Mammary epithelial cell (primary cell): ENCODE measurements at places on chromosomes 7 and 10.

- DNase-seq = peak; percentile 36
Measured at GRCh38 chr7:19121977-19122588, 4.6 kb upstream of the TWIST1 start.

DNA sequence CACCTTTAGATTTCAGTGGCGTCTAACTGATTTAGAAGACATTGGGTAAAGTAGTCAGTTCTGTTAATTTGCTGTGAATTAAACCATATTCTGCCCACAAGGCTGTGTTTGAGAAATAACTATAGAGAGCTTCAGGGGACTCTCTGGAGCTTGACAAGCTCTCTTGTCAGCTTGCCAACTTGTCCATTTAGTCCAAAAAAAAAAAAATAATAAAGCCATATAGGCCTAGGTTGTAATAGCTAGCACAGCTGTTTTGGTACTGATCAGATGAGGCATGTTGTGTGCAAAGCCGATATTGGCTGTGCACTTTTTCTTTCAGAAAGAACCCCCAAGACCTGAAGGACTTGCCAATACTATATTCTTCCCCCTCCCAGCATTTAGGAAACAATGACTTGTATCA lies 20.2 kb upstream of the ZNF282 start:
- DNase-seq = no peak

DNA sequence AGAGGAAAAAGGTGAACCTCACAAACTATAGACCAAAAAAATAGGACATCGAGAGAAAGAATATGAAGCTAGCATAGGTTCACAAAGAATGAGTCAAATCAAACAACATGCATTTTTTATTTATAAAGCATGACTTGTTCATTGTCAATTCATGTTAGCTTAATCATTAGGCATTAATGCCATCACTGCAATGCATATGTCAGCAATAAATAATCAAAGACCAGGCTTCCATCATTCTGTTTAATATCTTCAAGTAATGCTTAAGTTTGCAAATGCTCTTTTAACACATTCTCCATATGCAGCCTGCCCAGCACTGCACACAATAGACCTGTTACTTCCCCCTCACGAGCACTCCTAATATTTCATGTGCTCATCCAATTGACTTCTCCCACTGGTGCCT lies 8.9 kb upstream of the MAGI2 start:
- DNase-seq = no peak

- no peak for DNase-seq
Measured at GRCh38 chr7:137656850-137657232, 189.9 kb downstream of the DGKI start.

GRCh38 chr10:75450075-75450445 lies 18.6 kb downstream of the LRMDA start:
- DNase-seq = no peak

- DNase-seq = no peak
Measured at GRCh38 chr10:131889755-131890154, 11.1 kb upstream of the PPP2R2D start.

GRCh38 chr7:80558116-80558515 lies 46.3 kb upstream of the GNAT3 start:
- DNase-seq = no peak

DNA sequence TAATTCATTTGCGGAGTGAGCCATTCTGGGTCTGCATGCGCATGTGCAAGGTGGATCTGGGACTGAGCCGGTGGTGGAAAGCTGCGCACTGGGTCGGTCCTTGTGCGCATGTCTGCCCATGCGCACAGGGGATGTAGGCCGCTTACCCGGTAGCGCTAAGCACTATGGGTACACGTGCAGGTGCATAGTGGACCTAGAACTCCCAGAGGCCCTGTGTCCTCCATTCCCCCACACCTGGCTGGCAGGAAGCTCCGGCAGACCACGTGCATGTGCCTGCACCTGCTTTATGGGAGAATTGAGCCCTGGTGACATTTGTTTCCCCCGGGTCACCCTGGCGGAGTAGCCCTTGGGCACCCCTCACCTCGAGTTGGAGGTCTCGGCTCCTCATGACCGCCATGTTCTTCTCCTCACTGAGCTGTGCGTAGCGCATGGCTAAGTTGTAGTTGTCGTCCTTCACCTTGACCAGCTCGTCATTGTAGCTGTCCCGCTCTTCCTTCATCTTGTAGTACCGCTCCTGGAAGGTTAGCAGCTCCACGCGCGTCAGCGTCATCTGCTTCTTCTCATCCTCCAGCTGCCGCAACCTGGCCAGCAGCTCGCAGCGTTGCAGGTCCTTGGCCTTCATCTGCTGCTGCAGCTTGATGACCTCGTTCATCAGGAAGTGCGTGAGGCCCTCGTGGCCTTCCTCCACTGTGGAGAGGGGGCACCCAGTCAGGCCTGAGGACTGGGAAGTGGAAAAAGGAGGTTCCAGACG lies 99.6 kb downstream of the CARD11 start:
- DNase-seq = no peak

- no peak for DNase-seq
Measured at GRCh38 chr7:151009327-151010036, 14.8 kb downstream of the ATG9B start.

DNA sequence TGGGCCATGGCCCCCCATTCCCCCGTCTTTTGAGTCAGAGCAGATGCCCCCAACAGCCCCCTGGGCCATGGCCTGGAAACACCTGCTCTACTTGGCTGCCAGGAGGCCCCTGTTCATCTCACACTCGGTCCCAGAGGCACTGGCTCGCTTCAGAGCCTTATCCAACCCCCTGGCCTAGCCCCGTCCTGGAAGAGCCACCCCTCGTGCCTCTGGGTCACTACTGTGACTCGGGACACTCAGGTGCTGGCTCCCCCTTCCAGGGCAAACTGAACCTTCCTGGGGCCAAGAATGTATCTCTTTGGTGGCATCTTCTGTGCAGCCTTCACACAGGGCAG lies 7.0 kb downstream of the POLR2J start:
- no peak for DNase-seq

DNA sequence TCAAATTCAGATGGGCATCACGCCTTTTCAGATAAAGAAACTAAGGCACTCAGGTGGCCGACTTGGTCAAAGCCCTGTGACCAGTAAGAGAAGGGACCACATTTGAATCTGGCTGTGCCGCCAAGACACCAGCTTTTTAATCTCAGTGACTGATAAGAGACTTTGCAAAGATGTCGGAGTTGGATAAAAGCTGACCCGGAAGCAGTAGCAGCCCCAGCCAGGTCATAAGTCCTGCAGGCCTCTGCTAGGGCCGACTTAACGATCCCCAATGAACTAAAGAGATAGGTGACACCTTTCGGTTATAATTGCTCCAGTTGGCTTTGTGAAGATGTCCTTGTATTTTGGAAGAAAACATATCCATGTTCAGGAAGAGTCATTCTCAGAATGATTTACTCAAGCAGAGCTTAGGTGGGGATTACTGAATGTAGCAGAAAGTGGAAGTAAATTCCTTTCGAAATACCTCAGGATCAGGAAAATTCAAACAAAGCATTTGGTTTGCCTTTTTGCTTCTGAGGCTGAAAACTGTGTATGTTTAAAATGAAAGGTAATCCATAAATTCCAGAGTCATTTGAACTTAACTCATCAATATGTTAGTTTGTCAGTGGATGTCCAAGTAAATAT lies 164.2 kb upstream of the PITRM1 start:
- no peak for DNase-seq

- DNase-seq = no peak
Measured at GRCh38 chr7:151351967-151352366, 10.4 kb downstream of the NUB1 start.

DNA sequence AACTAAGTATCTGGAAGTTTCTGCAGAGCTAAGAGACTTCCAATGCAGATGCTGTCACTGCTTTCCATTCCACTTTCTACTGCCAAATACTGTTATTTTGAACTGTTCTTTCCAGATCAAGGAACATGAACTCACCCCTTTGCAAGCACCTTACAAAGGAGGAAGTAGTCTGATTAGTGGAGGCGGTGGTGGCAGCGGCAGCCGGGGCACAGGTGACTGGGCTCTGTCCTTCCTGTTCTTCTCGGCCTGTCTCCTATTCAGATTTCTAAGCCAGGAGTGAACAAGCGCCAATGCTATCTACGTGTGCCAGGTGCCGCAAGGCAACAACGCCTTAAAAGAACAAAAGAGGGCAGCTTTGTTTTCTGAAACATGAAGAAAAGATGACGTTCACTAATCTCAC lies 44.9 kb downstream of the BEND7 start:
- no peak for DNase-seq

DNA sequence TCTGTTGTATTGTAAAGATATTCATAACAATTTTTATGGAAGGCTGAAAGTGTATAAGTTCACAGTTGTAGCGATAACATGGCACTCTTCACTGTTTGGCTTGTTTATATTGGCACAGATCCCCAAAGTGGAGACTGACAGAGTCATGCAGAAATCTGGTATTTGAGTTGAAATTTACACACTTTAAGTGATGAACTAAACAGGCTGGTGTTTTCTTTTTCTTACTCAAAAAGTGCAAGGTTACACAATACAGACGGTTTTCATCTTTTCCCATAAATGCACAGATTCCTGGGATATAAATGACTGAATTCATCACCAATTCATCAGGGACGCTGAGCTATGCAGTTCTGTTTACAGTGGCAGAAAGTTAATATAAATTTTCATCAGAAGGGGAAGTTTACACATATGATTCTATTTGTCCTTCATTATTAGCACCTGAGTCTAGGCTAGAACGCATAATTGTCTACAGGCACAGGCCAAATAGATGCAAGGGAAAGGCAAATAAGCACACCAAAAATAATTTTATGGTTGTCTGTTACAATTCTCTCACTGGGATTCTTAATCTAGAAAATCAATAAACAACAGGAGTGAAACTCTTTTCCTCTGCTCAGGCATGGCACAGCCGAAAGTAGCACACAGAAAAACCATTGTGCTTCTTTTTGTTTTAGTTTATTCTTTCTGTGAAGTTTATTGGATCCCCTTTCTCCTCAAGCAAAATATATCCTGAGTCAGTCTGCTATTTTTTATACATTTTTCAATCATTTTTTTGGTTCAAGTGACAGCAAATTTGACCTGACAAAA lies 88.0 kb downstream of the FOXP2 start:
- no peak for DNase-seq

GRCh38 chr10:78321000-78321399 lies 287.3 kb downstream of the RPS24 start:
- no peak for DNase-seq

GRCh38 chr10:110993024-110993693 lies 73.8 kb downstream of the SHOC2 start:
- DNase-seq = peak; percentile 90
